HL-60 (cell line): ENCODE measurements at places on chromosomes 13 and 19.

GRCh38 chr13:100904293-100904976 lies 229.8 kb upstream of the TMTC4 start:
- DNase-seq = no peak

- DNase-seq = peak; percentile 9
These were observed at the start of gene TBCB for GRCh38 chr19:36115453-36116343. Gene TBCB (plus strand): TSS chr19:36115468. CDS start chr19:36115561, 93 bp downstream.

- DNase-seq = no peak
These were observed 822 bp downstream of the ADPRHL1 start for GRCh38 chr13:113452466-113452865.

GRCh38 chr13:45021250-45021649 lies 31.9 kb downstream of the GPALPP1 start:
- no peak for DNase-seq

DNA sequence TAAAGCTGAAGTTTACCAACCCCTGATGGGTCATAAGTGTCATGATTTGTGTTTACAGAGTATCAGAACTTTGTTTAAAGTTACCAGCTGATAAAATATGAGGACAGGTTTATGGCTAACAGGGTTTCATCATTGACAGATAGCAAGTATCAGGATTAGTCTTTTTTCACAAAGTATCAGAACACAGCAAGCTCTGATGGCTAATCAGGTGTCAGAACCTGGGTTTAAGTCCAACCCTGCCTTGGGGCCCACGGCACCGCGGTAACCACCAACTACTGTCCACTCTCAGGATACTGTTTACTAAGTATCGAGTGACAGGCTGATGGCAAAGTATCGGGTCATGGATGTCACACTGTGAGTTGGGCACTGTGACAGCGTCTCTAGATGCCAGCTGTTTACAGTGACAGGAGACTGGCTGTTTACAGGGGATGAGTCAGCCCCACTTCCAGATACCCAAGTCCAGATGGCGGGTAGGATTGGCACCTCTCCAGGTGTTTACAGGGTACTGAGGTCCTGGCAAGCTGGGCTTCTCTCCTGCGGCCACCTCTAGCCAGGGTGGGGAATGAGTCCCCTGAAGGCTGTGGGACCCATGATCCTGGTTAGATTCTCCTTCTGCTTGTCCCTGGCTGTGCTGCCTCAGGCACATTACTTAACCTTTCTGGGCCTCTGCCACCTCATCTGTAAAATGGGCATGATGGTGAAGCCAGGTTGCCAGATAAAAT lies 21.8 kb downstream of the ARRDC2 start:
- no peak for DNase-seq

DNA sequence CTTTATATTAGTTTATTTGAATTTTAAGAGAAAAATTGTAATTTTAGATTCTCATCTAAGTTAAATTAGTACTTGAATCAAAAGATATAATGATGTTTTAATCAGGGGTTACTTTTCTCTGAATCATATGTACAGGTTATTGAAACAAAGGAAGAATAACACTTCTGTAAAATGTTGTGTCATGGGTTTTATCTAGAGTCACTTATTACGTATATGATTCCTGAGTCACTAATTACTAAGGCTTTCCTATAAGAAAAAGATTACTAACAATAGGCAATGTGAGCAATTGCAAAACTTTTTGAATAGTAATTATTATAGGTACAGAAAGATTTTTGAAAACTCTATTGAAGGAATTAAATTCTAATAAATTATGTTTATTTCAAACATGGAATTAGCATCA lies 99.2 kb upstream of the KLF5 start:
- DNase-seq = no peak

DNA sequence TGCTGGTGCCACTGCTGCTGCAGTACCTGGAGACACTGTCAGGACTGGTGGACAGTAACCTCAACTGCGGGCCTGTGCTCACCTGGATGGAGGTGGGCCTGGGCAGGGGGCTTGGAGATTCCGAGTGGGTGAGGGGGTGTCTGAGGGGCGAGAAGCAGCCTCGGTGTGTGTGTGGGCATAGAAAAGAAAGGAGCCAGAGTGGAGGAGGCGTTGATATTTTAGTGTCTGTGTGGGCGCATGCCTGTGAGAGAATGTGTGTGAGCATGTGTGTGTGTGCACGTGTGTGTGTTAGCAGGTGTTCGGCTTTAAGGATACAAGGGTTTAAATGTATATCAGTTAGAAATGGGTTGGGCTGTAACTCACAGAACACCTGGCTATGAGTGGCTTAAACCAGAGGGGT lies 3.7 kb downstream of the ARHGAP33 start:
- DNase-seq = no peak

DNA sequence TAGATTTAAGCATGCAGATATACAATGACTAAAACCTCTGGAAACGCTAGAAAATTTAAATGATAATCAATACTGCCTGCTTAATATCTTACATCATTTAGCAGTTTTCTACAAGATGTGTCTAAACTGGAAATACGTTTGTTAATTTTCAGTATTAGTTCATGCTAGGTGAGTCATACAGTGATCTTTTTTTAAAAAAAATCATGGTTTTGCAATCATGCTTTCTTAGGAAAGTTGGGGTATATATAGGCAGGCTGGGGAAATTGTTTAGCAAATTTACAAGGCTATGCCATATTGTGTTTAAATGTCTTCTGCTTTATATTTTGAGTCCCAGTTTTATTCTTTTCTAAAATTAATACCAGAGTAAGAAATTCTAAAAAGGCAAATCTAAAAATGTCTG lies 245.4 kb upstream of the SPRY2 start:
- DNase-seq = peak; percentile 7

DNA sequence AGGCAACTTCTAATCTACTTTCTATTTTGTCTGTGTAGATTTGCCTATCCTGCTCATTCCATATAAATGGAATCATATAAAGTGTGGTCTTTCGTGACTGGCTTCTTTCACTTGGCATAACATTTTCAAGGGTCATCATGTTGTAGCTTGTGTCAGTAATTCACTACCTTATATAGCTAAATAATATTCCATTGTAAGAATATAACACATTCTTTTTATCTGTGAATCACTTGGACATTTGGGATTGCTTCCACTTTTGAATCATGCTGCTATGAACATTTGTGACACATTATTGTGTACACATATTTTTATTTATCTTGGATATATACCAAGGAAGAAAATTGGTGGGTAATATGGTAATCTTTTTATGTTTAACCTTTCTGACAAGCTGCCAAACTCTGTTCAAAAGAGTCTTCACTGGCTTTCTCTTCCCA lies 89.0 kb upstream of the CSNK1A1L start:
- no peak for DNase-seq

- DNase-seq = no peak
These were observed 11.6 kb downstream of the CTU1 start for GRCh38 chr19:51096473-51097165.

GRCh38 chr19:41606215-41606837 lies 20.5 kb downstream of the CEACAM4 start:
- DNase-seq = no peak

GRCh38 chr13:84405286-84405685 lies 523.0 kb upstream of the SLITRK1 start:
- no peak for DNase-seq

GRCh38 chr19:14086098-14086497 lies 515 bp upstream of the C19orf67 start:
- DNase-seq = no peak

DNA sequence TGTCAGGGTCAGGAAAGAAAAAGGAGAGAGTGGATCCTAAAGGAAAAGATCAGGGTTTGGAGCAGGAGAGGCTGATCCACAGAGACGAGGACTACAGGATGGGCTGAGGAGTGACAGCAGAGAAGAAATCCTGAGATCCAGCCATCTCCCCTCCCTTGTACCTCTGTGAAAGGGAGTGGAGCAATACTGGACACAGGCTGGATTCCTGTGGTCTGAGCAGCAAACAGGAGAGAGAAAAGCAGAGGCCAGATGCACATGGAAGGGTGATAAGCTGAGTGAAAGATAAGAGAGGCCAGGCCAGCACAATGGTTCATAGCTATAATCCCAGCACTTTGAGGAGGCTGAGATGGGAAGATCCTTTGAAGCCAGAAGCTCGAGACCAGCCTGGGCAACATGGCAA lies 472.1 kb upstream of the TSHZ3 start:
- DNase-seq = no peak

GRCh38 chr13:91576590-91576989 lies 178.2 kb downstream of the GPC5 start:
- no peak for DNase-seq

DNA sequence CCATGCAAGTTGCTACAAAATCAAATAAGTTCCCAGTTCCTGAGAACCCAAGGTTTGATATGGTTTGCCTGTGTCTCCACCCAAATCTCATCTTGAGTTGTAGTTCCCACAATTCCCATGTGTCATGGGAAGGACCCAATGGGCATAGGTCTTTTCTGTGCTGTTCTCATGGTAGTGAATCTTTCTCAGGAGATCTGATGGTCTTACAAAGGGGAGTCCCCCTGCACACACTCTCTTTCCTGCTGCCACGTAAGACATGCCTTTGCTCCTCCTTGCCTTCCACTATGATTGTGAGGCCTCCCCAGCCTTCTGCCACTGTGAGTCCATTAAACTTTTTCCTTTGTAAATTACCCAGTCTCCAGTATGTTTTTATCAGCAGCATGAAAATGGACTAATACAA lies 28.5 kb upstream of the TSHZ3 start:
- no peak for DNase-seq

- no peak for DNase-seq
These were observed 46.7 kb upstream of the DCUN1D2 start for GRCh38 chr13:113537205-113537604.

DNA sequence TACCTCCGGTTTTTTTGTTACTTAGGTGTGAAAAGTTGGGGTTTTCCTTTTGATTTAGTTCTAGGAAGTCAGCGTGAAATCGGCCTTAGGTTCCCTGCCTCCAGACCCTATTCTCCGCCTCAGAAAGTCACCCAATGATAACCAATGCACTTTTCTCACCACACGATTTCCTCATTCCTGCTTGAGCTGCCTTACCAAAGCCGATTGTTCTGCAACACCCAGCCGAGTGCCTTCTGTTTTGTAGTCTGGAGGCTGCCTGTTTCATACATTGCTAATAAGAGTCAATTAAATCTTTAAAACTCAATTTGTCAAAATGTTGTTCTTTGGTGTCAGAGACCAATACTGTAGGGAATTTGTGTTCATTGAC lies 39.7 kb downstream of the GJA3 start:
- DNase-seq = peak; percentile 85

DNA sequence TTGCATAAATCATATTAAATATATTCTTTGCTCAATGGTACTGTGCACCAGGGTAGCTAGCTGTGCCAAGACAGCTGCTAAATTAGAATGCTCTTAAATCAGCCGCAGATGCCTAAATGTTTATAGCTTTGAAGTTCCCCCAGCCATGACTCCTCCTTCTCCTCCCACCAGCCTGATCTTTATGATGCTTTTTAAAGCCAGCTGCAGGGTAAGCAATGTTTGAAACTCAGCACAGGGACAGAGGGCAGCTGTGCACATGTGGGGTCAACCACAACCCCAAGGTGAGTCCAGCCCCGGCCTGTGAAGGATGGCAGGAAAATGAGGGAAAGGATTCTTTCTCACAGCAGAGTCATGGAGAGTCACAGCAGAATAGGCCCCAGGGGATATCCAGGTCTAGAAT lies 635.7 kb downstream of the UQCRFS1 start:
- DNase-seq = no peak

GRCh38 chr13:54185101-54185500 lies 1156.5 kb downstream of the OLFM4 start:
- no peak for DNase-seq

DNA sequence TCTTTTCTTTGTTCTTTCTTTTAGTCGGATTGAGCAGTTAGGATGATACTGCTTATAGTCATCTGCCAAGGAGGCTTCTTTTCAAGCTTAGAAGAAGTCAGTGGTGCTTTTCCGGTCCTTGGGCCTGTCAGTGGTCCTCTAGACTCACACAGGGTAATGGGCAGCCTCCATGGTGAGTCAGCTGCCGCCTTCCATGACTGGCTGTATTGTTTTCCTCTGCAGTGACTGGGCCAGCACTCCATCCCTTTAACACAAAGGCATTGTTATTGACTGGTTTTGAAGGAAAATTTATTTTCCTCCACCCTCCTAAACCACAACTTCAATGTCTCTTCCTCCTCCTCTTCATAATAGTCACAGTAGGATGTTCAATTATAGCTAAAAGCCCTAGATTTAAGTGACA lies 47.1 kb upstream of the CNMD start:
- DNase-seq = no peak

DNA sequence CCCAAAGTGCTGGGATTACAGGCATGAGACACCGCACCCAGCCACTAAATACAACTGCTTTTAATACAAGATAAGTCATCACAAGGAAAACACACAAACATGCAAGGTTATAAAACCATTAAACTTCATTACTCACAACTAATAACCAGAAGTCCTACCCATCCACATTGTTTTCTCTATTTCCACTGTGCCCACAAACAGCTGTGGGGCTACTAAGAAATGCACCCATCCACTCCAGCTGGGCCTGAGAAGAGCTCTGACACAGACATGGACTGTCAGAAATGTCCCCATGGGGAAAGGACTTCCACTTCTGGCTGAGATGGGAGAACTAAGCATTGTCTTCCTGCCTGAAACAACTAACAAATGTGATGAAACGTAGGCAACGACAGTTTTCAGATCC lies 17.2 kb downstream of the SAFB2 start:
- DNase-seq = no peak

- no peak for DNase-seq
These were observed 8.5 kb downstream of the RFX1 start for GRCh38 chr19:13997631-13997962.

GRCh38 chr19:49355909-49356353 lies 6.3 kb downstream of the TEAD2 start:
- peak; percentile 63 for DNase-seq

DNA sequence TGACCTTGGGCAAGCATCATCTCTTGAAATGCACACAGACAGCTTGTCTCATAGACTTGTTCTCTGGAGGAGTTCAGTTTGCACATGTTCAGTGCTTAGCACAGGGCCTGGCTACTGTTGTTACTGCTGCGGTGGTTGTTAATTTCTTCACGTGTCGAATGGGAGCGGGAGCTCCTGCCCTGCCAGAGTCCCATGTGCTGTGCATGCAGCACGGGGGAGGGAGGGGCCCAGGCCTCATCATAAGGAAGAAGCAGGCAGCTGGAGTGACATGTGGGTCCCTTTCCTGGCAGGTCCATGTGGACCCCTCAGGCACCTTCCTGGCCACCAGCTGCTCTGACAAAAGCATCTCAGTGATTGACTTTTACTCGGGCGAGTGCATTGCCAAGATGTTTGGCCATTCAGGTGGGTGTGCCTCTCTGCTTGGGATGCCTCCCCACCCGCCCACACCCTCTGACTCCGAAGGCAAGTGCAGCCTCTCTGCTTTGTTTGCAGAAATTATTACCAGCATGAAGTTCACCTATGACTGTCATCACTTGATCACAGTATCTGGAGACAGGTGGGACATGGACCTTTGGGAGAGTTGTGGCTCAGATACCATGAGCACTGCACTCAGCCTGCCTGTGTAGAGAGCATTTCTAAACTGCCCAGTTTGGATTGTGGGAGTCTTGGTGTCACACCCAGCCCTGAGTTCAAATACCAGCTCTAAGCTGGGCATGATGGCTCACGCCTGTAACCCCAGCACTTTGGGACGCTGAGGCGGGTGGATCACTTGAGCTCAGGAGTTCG lies 19.8 kb upstream of the OVOL3 start:
- no peak for DNase-seq

GRCh38 chr13:78576261-78576660 lies 27.1 kb downstream of the POU4F1 start:
- peak; percentile 65 for DNase-seq
